ENCODE measurements at places on chromosomes 5 and 9. TPM values are rescaled to one million over a fixed set of nuclear protein-coding genes. Genes with fewer than 3 reads are reported as not detected.

DNA sequence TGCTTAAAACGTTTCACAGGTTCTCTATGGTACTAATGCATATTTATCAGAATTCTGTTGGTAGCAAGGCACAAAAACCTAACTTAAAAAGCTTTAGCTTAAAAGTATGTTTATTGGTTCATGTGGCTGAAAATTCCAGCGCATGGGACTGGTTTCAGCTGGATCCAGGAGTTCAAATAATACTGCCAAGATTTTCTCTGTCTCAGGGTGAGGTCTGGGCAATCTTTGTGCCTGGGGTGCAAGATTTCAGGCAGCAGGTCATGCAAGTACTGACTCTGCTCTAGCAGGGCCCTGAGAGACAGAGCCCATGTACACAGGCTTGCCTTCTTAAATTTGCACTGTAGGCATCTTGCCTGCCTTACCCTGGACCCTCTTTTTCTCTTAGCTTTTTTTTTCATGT, 134.2 kb upstream of the GAS1 start:
- DNase-seq: no peak

DNA sequence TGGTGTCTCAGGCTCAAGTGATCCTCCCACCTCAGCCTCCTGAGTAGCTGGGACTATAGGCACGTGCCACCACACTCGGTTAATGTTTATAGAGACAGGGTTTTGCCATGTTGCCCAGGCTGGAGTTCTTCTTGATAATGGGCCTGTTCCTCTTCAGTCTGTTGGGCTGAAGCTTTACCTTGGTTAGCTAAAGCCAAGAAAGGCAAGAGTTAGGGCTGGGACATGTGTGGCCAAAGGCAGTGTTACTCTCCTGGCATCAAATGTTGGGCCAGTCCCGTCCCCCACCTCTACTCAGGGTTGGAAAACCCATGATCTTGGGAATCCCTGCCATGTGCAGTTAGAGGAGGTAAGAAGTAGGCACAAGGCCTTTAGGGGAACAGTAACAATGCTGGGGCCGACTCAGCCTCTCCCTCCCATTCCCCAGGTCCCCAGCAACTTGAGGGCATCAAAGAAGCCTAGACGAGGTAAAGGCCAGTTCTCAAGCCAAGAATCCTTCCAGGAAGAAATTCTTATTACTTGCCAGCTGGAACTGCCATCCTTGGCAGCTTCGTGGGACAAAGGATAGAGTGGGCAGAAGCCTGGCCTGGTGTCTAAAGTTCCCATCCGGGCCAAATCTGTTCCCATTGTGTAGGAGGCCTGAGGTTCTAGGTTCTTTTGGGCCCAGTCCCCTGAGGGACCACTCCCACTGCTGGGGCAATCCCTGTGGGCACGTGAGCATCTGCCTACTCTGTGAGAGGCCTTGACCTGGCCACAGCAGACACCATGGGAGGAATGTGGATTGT, 4.5 kb downstream of the EGR1 start:
- DNase-seq: peak; percentile 83

GRCh38 chr5:142024771-142025304, 12.0 kb upstream of the GNPDA1 start:
- peak; percentile 92 for DNase-seq

DNA sequence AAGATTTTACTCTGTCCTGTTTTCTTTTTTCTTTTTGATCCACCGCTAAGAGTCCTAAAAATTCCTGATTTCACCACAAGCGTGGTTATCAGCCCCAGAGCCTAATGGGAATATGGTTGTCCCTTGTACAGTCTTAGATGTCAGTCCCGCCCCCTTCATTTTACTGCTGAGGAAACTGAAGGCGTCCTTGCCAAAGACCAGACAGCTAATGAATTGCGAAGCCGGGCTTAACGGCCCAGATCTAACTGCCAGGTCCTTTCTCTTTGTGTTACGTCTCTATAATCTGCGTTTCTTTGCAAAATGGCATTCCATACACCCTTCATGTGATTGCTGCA, 497 bp downstream of the NSA2 start:
- DNase-seq: no peak

GRCh38 chr9:128335161-128335560, 5.2 kb upstream of the SLC27A4 start:
- DNase-seq: no peak

- no peak for DNase-seq
These were observed 1.3 kb downstream of the NOTCH1 start for GRCh38 chr9:136544548-136544963.

DNA sequence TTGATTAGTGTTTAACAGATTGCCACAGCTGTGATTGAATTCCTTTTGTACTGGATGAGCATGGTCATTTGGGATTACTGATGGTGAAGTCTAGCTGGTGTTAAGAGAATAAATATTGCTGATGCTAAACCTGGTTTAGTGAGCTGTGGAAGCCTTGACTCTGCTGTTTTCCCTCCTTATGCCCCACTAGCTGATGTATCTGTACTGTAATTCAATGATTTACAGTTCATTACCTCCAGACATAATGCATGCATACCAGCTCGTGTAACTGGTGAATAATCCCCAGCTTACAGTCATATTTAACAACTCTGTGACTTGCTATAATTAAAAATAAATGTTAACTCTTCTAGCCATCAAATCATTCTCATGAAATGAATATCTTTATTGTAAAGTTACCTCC, 1.7 kb upstream of the CMYA5 start:
- no peak for DNase-seq

DNA sequence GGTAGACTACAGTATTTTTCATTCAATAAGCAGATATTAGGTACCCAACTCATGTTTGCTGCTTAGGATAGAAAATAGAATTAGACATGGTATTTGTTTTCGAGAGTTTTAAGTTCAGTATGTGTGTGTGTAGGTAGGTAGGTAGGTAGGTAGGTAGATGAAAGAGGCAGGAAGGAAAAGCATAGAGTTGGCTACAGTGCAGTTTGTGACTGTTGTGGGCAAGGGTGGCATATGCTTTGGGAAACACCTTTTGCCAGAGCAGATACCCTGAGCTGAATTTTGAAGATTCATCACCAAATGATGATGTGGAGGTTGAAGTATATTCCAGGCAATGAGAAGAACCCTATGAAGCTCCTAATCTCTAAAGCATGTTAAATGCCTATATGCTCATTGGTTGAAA, 20.0 kb upstream of the PCSK5 start:
- DNase-seq: no peak

DNA sequence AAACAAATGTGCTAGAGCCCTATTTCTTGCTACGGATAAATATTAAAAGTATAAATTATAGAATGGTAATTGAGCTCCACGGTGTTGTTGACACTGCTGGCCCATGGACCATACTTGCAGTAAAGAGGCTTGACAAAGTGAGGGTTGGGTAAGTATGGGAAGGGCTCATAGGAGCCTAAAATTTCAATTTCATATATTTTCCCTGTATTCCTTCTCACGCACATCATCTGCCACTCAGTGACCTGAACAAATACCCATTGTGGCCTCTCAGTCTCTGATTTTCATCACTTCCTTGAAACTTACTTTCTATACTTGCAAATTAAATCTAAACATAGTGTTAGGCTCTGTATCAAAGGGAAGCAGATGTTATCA, 116.5 kb downstream of the PIK3R1 start:
- DNase-seq: no peak

DNA sequence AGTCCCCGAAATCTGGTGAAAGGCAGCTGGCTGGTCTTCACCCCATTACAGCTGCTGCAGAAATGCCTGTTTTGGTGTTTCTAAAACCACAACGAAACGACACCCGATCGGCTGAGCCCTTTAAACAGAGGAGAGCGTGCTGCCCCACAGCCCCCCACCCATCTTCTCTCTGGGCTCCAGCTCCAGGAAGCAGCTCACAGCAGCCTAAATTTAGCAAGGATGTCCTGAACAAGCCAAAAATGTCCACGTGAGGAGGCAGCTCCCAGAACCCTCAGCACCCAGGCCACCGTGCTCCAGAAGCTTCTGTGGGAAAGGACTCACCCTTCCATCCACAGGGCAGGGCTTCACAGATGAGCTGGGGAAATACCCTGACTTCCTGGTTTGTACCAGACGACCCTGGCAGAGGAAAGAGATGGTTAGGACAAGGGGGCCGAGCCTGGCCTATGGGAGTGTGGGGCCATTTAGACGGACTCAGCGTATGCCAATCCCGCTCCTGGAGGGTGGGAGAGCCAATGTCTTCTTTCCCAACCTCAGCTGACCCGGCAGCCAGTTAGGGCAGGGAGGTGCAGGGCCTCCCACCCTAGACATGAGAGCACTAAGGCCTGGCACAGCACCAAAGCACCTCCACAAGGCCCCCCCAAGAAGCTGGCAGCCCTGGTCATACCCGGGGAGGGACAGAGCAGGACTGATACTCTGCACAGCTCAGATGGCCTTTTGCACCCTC, 39.1 kb upstream of the SARDH start:
- DNase-seq: no peak

GRCh38 chr5:30900367-30900766, 293.1 kb upstream of the CDH6 start:
- no peak for DNase-seq

GRCh38 chr5:39544941-39545340, 120.2 kb upstream of the DAB2 start:
- DNase-seq: no peak

DNA sequence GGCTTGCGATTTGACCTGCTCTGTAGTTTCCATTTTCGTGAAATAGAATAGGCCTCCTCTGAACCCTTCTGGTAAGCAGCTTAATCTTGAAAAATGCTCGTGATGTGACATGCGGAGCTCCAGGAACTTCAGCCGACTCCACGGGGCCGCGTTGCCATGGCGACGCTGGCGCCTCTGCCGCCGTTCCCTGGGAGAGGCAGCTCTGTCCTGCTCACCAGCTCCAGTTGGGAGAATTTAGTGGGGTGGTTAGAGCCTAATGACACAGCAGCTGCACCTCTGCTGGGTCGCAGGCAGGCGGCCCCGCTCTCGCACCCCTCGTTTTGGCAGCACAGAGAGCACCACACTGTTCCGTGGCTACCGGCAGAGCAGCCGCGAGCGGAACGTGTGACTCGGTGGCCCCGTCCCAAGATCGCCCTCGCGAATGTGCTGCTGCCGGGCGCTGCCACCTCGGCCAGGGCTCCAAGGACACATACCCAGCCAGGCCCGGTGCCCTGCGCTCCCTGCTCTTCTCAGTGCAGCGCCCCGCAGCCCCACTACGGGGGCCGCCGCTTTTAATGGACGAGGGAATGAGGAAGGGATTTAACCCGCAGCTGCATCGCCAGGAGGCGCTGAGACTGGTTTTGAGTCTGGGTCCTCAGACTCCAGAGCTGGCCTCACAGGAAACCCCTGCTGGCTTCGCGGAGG, 131.2 kb upstream of the LMX1B start:
- no peak for DNase-seq

DNA sequence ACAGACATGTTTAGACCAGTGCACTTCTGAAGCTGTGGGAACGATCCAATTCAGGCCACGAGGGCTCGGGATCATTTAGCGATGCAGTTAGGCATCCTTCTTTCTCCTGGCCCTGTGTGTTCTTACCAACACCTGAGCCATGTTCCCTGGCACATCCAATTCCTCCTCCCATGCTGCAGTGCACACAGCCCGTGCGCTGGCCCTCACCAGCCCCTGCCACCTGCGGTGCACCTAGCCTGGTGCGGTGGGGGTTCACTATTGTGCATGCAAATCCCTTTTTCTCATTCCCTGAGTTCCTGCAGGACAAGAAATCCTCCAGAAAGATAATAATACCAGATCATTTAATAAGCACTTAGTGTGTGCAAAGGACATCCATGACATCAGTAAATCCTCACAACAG, 53.5 kb downstream of the NEURL1B start:
- DNase-seq: no peak

GRCh38 chr5:607541-608428, 4.4 kb upstream of the CEP72 start:
- no peak for DNase-seq

GRCh38 chr5:175697846-175698245, 40.0 kb downstream of the HRH2 start:
- no peak for DNase-seq

DNA sequence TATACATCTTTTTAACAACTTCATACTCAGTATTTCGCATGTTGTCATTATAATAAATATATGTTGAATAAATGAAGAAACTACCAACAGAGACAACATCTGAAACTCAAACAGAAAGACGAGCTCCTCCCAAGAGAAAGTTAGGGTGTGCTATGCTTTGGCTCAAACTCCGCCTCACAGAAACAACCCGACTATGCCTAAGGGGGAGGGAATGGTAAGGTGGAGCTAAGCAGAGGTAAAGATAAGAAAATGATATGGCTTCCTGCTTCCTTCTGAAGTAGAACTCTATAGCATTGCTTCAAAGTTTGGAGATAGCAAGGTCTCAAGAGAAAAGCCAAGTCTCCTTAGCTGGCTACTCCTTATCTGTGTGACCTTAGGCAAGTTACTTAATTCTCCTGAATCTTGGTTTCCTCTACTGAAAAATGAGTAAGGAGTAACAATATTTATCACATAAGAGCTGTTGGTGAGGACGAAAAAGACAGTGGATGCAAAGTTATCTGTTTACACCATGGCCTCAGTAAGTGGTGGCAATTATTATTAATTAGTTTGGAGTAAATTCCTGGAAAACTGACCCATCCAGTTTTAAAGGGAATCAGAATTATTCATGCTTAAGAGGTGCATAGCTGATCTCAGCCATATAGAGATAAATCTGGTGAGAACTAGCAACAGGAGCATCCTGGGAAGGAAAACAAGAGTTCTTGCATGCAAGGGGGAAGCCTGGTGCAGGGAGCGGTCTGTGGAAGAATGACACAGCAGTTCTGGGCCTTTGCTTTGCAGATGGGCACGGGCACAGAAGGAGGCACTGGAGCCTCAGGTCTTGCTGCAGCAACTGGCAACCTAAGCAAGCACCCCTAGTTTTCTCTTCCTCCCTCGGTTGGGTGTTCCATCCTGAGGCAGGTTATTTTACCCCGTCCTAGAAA, 73.3 kb downstream of the GLIS3 start:
- no peak for DNase-seq

GRCh38 chr5:15914638-15915037, 265.0 kb downstream of the MARCHF11 start:
- no peak for DNase-seq

DNA sequence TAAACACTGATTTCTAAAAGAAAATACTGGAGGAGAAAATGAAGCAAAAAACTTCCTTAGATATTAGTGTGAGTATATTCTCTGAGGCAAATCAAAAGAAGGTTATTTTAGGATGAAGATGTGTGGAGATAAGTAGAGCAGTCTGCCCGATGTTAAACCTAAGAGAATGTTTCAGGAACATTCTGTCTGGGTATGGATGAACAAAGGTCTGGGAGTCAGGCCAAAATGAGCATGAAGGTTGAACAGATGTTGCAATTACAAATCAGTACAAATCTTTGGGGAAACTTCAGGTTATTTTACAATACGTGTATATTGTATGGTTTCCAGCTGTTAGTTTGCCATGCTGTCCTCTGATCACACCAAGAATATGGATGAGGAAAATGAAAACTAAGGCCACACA, 14.4 kb upstream of the CEP78 start:
- no peak for DNase-seq

GRCh38 chr5:181040631-181040945, 522 bp downstream of the BTNL9 start:
- no peak for DNase-seq

GRCh38 chr5:143916451-143916850, 104.5 kb downstream of the HMHB1 start:
- no peak for DNase-seq

TLX3 gene
- total RNA-seq: not detected

CCL19 gene
- not detected for total RNA-seq

ZSWIM6 gene
- 5.6 TPM for total RNA-seq

TMC1 gene
- total RNA-seq: not detected

ZNF608 gene
- 38.7 TPM for total RNA-seq

WDR38 gene
- total RNA-seq: not detected

FOXD4L6 gene
- not detected for total RNA-seq

SHISAL2B gene
- total RNA-seq: not detected

SGCD gene
- 56.2 TPM for total RNA-seq

GFPT2 gene
- total RNA-seq: 27.2 TPM

ROPN1L gene
- total RNA-seq: 2.2 TPM

PCDHB2 gene
- total RNA-seq: 1.8 TPM

NIPAL4 gene
- 1.6 TPM for total RNA-seq

PRXL2C gene
- total RNA-seq: 14.2 TPM
